ENCODE measurements at places on chromosomes 4 and X.
A peak's percentile ranks its signal among the peaks of the same experiment; 100 is the strongest.

DNA sequence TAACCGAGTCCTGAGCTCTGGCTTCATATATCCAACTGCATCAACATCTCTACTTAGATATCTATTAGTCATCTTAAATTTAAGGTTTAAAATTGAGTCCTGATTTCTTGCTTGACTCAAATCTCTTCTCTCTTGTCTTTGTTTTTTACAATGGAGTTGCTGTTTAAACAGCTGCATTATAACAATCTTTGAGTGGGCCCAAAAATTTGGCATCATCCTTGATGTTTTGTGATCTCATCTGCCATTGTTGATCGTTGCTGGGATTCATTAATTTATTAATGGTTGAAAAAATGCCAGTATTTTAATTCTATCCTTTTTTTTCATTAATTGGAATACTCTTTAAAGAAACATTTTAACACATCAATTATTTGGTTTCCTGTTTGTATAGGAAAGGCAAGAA lies 82.2 kb downstream of the STIM2 start:
- DNase-seq = no peak

DNA sequence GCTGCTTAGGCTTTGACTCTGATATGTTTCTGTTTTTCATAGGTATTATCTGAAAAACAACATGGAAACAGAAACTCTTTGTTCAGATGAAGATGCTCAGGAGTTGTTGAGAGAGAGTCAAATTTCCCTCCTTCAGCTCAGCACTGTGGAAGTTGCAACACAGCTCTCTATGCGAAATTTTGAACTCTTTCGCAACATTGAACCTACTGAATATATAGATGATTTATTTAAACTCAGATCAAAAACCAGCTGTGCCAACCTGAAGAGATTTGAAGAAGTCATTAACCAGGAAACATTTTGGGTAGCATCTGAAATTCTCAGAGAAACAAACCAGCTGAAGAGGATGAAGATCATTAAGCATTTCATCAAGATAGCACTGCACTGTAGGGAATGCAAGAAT lies 238.6 kb downstream of the RAPGEF2 start:
- DNase-seq = no peak

DNA sequence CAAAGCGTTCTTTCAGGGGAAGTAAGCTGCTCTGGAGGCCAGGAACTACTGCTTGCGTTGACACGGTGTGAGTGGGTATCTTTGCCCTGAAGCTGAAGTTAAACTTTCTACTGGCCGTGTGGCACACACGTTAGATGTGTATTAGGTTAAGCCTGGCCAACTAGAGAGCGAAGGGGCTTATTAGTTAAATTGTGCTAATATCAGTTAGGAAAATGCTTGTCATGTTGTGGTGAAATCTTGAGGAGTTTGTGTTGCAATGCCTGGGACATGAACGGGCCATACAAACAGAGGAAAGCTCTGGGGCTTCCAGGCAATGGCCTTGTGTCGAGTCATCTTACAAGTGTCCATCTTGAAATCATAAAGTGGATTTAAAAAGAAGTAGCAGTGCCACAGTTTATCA lies 62.6 kb downstream of the NSUN7 start:
- no peak for DNase-seq

- DNase-seq = no peak
Measured at GRCh38 chrX:37746951-37747350, 32.9 kb upstream of the CYBB start.

DNA sequence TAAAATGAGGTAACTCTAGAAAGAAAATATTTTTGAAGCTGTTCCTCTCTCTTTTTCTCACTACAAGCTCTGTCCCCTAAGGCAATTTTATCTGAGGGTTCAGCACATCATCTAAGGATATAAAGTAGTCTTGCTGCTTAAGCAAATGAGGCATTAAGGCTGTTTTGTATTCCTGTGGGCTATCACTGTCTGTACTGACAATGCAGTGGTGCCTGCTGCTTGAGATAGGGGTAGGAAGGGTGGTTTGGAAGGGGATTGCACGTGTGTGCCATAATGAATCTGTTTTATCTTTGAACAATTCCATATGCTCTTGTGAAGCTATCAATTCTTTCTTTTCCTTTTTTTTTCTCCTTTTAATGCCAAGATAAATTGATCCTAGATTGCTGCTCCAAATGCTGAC lies 128.0 kb upstream of the ATOH1 start:
- DNase-seq = no peak

- no peak for DNase-seq
Measured at GRCh38 chr4:168212656-168213055, 105.9 kb downstream of the DDX60 start.

DNA sequence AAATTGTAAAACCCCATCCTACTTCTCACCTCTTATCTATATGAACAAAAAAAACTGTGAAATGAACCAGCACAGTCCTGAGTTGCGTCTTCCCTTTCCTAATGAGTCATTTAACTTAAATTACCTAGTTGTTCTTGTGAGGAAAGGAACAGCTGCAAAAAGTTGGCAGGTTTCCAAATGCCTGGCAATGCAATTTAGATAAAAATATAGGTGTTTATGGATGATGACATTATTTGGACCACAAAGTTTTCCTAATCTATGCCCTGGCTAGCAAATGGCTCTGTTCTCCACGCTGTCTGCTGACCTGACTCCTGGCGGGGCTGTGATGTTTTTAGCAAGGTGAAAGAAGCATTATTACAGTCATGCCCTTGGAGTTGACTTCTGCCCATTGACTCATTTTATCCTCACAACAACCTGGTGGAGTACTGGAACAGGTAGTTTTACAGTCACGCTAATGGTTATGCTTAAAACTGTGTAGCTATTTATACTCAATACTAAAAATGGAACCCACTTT lies 29.8 kb upstream of the RELL1 start:
- no peak for DNase-seq

DNA sequence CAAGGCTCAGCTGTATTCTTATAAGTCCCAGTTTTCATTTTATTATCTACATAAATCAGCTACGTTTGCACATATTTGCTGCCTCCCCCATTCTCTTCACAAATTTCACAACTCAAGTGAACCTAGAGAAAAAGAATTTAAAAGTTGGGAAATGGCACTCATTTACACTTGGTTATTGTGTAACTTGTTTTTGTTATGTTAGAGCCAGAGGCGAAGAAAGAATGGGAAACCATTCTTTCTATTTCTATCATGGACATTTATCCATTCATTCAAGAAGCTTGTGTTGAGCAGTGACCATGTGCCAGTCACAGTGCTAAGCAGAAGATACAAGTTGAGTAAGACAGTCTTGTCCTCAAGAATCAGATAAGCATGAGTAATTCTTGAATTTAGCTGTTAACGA lies 13.5 kb downstream of the LIAS start:
- no peak for DNase-seq

GRCh38 chr4:72969976-72970375 lies 99.5 kb downstream of the COX18 start:
- no peak for DNase-seq

GRCh38 chr4:153004081-153004850 lies 68.1 kb downstream of the FHDC1 start:
- DNase-seq = no peak

- no peak for DNase-seq
Measured at GRCh38 chrX:20221902-20222301, 44.8 kb downstream of the RPS6KA3 start.

DNA sequence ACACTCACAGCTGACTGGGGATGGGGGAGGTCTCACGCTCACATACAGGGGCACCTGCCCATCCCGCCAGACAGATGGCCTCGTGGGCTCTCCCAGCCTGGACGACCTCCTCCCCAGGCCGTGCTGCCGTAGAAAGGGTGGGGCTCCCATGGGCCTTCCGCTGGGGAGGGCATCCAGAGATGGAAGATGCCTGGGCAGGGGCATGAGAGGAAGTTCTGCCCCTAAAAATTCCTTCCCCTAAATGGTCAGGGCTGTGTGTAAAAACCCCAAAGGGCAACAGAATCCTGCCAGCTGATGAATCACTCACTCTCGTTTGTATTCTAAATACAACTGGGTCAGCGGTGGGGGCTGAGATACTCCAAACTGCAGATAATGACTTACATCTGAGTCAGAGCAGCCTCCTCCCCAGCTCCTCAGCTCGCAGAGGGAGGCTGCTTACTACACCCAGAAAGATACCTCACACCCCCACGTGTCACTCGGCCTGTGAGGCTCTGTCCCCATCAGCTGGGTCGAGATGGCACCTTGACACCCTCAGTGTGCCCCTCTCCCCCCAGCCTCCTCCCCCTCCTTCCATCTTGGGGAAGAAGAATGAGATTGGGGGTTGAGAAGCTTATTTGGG lies 10.1 kb downstream of the WDR1 start:
- peak; percentile 71 for DNase-seq

- DNase-seq = no peak
Measured at GRCh38 chrX:1601051-1601767, 9.8 kb downstream of the AKAP17A start.

- peak; percentile 19 for DNase-seq
Measured at GRCh38 chrX:70444326-70444945, at the start of gene DLG3. TSS of gene DLG3 (plus strand) at chrX:70444835. CDS start at chrX:70445202, 367 bp downstream.

DNA sequence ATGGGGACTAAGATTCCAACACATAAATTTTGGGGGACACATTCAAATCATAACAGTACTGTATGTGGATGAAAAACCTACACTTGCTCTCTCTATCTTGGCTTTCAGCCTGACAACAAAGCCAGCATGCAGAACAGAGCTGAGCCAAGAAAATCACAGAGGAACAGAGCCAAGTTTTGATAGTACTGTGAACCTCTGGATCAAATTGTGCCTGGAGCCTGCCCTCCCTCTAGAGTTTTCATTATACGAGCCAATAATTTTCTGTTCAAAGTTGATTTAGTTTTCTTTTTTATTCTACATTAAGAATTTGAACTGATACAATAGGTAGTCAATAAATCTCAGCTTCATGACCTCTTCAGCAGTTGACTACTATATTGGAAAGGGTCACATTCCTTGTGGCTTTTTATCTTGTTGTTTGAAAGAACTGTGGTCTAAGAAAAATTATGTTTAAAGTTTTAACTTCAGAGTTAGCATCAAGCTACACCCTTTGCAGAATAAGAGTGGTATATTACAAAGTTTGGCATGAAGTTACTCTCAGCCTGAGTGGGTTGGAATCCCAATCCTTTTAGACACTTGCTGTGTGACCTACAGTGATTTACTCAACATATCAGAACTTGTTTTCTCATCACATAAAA lies 31.1 kb downstream of the GRID2 start:
- no peak for DNase-seq

DNA sequence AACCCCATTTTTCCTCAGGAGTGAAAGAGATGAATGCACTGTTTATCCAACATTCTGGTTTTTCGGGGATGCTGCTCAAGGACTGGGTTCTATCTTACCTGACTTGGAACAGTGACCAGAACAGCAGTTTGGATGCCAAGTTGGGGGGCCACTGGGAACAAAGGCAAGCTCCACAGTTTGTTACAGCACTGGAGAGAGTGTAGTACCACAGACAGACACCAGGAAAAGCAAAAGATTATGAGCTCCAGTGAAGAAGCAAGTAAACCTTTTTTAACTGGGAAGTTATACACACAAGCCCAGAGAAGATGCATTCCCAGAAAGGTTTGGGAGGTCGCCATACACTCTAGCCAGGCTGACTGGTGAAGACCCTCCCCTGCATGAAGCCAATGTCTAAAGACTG lies 13.6 kb downstream of the C4orf36 start:
- DNase-seq = no peak

Measured in stimulated activated CD4-positive, alpha-beta T cell treated with anti-CD3 and anti-CD28 coated beads, Interleukin-4, amount 100 ng/mL, for 1 hour (primary cell).